ENCODE measurements at places on chromosomes 6 and 20. TPM values are rescaled to one million over a fixed set of nuclear protein-coding genes. Genes with fewer than 3 reads are reported as not detected.

Gene DEFB124
- not detected for polyA plus RNA-seq

Gene ESR1
- polyA plus RNA-seq: 0.35 TPM

Gene SLC22A16
- 0.09 TPM for polyA plus RNA-seq

Gene ABHD16B
- polyA plus RNA-seq: not detected

Gene BPIFA1
- polyA plus RNA-seq: not detected

Gene OR2J3
- polyA plus RNA-seq: not detected

Gene LTA
- not detected for polyA plus RNA-seq

Gene SOX18
- 0.04 TPM for polyA plus RNA-seq

Gene SESN1
- polyA plus RNA-seq: 4.2 TPM

Gene PROKR2
- not detected for polyA plus RNA-seq
